ENCODE measurements at places on chromosomes 7 and 10.

- no peak for DNase-seq
These were observed 111.6 kb downstream of the CHCHD3 start for GRCh38 chr7:132970257-132970656.

DNA sequence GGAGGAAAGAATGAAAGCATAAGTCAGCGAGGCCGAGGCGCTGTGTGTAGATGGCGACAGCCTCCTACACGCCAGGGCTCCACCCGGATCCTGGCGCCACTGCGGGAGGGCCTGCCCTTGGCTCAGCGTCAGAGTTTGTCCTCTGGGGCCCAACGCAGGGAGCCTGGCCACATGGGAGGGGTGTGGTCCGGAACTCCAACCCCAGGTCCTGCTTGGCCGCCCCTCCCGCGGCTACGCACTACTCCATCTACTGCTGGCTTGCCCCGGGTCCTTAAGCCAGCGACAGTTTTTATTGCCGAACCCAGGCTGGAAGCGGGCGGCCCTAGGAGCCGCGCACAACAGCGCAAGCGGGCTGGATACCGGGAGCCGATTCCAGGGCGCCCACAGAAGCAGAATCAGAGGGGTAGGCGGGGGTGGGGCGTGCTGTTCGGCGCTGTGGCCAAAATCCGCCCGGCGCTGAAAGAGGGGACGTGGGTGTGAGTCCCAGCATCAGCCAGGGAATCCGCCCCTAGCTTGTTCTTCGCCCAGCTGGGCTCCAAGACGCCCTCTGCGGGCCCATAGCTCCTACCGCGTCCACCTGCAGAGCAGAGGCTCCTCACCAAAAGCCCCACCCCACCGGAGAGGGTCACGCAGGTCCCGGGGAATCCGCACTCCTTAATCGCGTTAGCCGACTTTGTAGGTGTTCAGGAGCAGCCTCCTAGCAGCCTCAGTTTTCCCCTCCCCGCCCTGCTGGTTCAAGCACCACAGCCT, 4.5 kb downstream of the KAZALD1 start:
- DNase-seq, result peak; percentile 72

DNA sequence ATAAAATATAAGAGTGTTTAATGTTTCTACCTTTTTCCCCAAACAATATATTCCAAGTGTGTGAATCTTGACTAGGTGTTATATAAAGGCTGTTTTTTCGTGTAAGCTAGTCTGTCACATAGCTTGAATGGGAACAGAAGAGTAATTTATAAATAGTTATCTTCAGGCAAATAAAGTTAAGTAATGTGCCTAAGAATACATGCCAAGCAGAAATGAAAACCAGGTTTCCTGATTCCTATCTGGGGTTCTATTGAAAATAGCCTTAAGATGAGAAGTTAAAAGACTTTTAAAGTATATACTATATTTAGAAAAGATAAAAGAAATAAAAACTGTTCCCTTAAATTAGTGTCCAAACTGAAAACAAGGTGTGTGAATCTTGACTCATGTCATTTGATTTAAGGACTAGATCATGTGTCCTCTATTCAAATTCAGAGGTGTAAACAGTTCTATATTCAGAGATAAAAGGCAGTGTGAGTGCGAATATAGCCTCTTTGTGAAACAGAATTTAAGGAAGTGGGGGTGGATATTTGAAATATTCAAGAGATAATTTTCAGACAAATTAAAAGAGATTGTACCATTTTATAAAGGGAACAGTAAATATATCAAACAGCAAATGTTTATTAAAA, 247.5 kb downstream of the THSD7A start:
- no peak for DNase-seq

GRCh38 chr7:28885771-28886170, 72.4 kb downstream of the TRIL start:
- DNase-seq, result no peak

- no peak for DNase-seq
These were observed 597.2 kb downstream of the TYW1 start for GRCh38 chr7:67593794-67594193.

DNA sequence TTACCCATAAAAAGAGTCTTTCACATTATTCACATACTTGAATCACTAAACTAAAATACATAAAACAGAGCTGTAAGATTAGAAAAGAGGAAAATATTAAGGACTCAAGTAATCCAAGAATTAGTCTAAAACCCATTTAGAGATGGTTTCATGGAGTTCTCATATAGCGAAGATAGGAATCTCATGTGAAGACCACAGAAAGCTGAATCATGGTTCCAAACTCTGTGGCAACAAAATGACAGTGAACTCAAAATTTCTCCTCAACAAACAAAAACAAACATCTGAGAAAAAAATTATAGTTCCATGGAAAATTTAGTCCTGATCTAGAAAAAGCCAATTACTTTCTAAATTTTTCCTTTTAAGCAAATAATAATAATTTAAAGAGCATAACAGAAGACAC, 34.6 kb downstream of the BAZ1B start:
- no peak for DNase-seq
